ENCODE measurements at places on chromosomes 16 and 17. TPM values are rescaled to one million over a fixed set of nuclear protein-coding genes. Genes with fewer than 3 reads are reported as not detected.

DNA sequence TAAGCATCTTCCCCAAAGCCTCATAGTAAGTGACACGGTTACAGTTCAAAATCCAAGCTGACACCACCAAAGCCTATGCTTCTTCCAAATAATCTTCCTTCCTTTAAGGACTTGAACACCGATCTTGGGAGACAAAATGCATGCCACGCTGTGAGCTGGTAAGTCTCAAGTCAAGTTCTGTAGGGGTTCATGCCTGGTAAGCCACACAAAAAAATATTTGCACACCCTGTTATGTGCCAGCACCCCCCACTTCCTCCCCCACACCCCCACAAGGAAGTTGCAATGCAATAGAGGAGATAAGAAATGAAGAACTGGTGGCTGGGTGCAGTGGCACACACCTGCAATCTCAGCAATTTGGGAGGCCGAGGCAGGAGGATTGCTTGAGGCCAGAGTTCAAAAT lies 5.6 kb downstream of the NOG start:
- no peak for DNase-seq
- peak overlapping the region; percentile 26 for H3K27ac ChIP-seq
- H3K36me3 ChIP-seq = no peaks in the 10 kb centered on the region

- no peaks in the 10 kb centered on the region for H3K36me3 ChIP-seq
- no peak overlapping the region for H3K27ac ChIP-seq
- H3K27me3 ChIP-seq = peaks cover 1% of the 10 kb centered on the region
- H3K4me1 ChIP-seq = no peaks in the 10 kb centered on the region
Observed at GRCh38 chr16:83714286-83714685, 93.5 kb upstream of the HSBP1 start.

Gene TNK1
- 3.7 TPM for total RNA-seq

Gene LRRC36
- total RNA-seq = 1.00 TPM

Gene HBQ1
- not detected for total RNA-seq

Gene GLP2R
- not detected for total RNA-seq

Gene DNAH3
- not detected for total RNA-seq

All from activated CD4-positive, alpha-beta memory T cell treated with anti-CD3 and anti-CD28 coated beads for 36 hours (primary cell).